ENCODE measurements at places on chromosomes 1 and 21.

- DNase-seq = no peak
Observed at GRCh38 chr1:12215118-12215961, 14.5 kb upstream of the VPS13D start.

DNA sequence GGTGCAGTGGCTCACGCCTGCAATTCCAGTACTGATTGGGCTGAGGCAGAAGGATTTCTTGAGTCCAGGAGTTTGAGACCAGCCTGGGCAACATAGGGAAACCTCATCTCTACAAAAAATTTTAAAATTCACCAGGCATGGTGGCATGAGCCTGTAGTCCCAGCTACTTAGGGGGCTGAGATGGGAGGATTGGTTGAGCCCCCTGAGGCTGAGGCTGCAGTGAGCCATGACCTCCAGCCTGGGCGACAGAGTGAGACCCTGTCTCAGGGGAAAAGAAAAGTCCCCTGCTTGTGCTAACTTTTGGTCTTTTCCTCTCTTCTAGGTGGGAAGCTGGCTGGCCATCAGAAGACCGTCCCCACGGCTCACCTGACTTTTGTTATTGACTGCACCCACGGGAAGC is 1.6 kb downstream of the SRARP start:
- no peak for DNase-seq

DNA sequence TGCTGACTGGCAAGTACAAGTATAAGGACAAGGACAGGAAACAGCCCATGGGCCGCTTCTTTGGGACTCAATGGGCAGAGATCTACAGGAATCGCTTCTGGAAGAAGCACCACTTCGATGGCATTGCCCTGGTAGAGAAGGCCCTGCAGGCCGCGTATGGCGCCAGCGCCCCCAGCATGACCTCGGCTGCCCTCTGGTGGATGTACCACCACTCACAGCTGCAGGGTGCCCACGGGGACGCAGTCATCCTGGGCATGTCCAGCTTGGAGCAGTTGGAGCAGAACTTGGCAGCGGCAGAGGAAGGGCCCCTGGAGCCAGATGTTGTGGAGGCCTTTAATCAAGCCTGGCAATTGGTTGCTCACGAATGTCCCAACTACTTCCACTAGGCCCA is 32.0 kb downstream of the SLC16A1 start:
- DNase-seq = no peak

GRCh38 chr1:65897485-65897884 is 104.8 kb downstream of the PDE4B start:
- DNase-seq = no peak

- DNase-seq = no peak
Observed at GRCh38 chr1:29062157-29062942, 61.4 kb downstream of the TMEM200B start.

DNA sequence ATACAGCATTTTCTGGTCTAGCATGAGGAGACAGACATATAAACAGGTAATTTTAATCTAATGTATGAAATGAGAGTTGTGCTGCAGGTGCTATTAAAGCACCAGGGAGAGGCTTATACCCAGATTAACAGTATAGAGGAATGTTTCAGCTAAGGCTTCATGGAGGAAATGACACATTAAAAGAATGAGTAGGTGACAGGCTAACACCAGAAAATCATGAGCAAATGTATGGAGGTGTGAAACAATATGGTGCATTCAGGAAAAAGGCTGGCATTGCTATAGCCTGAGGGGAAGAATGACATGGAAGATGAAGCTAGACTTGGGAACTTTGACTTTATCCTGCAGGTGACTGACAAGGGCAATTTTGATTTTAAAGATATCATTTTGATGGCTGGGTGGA is 7.0 kb downstream of the ARPC5 start:
- DNase-seq = no peak

Data from NCI-H2081 (cell line).